A172 (cell line): ENCODE measurements at places on chromosomes 16 and 17. TPM values are rescaled to one million over a fixed set of nuclear protein-coding genes. Genes with fewer than 3 reads are reported as not detected.

DNA sequence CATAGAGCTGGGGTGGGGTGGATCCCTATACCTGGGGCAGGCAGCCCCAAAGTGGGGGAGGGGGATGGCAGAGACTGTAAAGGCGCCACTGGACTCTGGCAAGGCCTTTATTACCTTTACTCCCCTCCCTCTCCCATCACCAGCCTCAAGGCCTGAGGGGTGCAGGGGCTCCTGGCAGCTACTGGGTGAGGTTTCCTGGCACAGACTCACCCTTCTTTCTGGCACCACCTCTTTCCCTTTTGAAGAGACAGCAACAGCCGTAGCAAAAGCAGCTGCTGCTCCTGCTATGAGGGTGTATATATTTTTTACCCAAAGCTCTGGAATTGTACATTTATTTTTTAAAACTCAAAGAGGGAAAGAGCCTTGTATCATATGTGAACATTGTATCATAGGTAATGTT is 17.6 kb downstream of the RAPGEFL1 start:
- no peak for DNase-seq

Gene MPP3
- 11.6 and 19.1 TPM in 2 replicates for total RNA-seq

DNA sequence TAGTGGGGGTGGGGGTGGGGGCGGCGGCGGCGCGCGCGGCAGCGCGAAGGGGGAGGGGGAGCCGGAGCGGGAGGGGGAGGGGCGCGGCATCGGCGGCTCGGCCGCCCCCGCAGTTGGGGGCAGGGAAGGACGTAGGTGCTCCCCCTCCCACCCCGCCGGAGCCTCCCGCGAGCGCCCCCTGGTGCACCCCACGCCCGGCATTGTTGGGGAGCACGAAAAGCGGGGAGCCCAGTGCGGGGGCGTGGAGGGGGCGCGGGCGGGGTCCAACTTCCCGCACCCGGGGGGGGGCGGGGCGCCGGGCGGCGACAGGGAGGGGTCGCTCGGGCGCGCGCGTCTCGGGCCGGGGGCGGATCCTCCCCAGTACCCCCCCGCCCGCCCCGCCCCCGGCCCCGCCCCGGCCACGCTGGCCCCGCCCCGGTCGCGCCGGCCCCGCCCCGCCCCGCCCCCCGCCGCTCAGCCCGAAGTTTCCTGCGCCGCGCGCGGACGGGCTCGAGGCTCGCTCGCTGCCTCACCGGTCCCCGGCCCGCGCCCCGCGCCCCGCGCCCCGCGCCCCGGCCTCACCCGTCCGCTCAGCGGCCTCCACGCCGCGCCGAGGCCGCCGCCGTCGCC is at the start of gene CACNA1H:
Gene CACNA1H (plus strand): TSS at position 456 of the 609 bp plus-strand sequence. CDS start 632 bp downstream, outside the sequence.
- DNase-seq, result no peak

GRCh38 chr16:84175350-84176081 is 11.3 kb downstream of the TAF1C start:
- no peak for DNase-seq

Gene NUDT16L1
- 52.4 and 64.6 TPM in 2 replicates for total RNA-seq

DNA sequence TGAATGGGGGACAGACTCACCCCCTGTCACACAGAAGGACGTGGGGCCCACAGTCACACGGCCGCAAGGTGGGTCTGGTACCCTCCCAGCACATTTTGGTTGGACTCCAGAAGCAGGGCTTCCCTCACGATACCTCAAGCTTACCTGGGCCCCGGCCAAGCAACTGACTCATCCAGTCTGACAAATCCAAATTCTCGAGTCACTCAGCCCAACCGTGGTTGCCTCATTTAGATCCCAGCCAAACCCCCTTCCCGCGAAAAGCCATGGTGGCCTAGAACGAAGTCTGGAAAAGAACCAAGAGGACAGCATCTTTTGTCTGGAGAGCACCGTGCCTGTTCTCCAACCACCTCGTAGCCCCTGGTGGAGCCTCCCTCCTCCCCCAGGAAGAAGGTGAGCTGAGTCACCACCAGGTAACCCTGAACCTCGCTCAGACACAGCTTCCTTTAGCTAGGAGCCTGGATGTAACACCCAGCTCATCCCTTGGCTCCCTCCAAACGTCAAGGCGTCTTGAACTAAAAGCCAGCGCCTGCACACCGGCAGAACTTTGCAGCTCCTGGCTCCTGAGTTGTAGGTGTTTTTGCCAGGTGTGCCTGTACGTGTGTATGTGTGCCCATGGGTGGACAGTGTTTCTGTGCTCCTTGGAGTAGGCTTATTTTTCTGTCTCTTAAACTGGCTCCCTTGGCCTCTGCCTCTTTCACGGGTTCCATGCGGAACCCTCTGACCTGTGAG is 78.9 kb downstream of the CMIP start:
- peak; percentile 87 for DNase-seq

DNA sequence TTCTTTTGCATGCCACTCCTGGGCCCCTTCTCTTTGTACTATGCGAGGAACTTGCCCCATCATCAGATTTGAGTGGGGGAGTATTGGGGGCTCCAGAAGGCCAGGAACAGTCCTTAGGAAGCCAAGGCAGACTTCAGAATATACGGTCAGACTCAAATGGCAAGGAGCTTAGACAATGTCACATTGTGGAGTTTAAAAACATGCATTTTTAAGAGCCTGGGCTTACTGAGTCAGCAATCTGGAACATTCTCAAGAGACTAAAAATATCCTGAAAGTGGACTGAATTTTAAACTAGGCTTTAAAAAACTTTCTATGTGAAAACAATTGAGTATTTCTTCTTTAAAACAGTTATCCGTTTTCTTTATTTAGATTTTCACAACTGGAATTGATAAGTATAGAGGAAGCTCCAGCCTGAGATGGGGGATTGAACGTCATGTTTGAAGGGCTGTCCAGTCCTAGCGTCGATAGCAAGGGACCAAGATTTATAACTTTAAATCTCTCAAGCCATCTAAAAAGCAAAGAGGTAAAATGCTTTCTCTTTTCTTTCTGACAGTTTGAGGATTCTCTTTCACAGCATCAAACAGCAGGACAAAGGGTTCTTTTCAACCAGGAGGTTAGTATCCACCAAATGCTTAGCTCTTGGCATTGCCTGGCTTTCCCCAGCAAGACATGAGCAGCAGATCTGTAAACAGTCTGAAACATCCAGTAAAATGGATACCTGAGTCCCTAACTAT is 45.8 kb upstream of the CDRT4 start:
- no peak for DNase-seq

DNA sequence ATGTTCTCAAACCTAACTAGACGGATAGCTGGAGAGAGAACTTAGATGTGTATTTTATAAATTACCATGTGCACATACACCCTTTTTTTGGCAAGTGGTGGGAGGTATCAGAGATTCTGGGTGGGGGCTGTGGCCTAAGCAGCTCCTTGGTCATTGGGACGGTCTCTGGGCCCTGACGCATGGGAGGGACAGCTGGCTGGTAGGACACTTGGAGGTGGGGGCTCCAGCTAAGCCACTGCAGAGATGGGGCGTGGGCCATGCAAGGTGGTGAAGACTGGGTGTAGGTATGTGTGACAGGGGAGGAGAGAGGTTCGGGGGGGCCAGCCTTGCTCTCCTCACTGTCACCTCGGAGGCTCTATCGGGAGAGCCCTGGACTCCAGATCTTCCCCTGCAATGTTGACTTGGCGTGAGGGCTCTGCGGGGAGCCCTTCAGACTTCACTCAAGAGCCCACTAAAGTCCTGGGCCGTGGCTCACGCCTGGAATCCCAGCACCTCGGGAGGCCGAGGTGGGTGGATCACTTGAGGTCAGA is 17.1 kb downstream of the C1QTNF1 start:
- DNase-seq, result no peak

DNA sequence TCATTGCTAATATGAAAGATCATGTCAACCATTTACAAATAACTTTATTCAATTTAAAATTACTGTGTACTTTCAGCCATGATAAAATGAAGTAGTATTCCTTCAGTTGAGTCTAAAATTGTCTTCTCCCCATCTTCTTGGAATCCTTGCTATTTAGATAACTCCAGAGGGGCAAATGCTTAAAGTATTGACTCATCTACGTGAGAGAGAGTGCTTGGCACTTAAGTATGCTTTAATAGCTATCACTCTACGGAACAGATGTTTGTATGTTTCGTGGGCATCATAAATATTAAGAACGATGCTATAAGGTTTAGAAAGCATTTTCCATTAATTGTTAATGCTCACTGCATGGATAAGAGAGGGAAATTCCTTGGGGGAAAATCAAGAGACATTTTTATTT is 69.3 kb upstream of the MED13 start:
- peak; percentile 66 for DNase-seq

Gene CCL11
- total RNA-seq, result not detected in 2 replicates

- peak; percentile 76 for DNase-seq
Measured at GRCh38 chr16:82626791-82627261, at the start of gene CDH13. CDH13 (plus strand) TSS chr16:82626969.
